ENCODE measurements at places on chromosomes 1 and 21.

DNA sequence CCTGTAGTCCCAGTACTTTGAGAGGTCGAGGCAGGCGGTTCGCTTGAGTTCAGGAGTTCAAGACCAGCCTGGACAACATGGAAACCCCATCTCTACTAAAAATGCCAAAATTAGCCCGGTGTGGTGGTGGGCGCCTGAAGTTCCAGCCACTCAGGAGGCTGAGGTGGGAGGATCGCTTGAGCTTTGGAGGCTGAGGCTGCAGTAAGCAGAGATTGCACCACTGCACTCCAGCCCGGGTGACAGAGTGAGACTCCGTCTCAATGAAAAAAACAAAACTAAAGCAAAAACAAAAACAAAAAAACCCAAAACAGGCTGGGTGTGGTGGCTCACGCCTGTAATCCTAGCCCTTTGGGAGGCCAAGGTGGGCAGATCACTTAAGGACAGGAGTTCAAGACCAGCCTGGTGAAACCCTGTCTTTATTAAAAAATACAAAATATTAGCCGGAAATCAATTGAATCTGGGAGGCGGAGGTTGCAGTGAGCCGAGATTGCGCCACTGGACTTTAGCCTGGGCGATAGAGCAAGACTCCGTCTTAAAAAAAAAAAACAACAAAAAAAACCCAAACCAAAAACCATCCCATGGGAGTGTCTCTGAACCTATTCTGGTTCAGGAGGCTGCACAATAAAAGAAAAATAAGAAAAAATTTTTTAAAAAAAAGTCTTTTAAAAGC, 1.7 kb upstream of the CGN start:
- no peak for DNase-seq

DNA sequence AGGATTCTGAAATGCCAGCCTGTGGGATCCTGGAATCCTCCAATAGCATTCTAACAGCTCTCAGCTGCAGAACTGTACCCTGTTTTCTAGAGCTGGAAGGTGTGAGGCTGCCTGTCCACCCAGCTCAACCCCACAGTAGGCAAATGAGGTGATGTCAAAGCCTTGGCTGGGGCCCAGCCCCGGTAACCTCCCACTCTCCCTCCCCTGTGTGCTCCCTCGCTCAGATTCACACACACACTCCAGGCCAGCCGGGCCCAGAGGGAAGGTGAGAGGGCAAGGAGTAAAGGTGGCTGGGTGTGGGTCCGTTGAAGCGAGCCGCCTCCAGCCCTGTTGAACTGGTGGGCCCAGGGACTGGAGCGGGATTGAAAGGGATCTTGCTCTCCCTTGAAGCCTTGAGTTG, at the start of gene BSND:
Gene BSND (plus strand): TSS at position 257 of the 400 bp plus-strand sequence. CDS start 254 bp downstream, outside the sequence.
- no peak for DNase-seq

- DNase-seq: no peak
These were observed 69.2 kb upstream of the ERG start for GRCh38 chr21:38567335-38567969.

DNA sequence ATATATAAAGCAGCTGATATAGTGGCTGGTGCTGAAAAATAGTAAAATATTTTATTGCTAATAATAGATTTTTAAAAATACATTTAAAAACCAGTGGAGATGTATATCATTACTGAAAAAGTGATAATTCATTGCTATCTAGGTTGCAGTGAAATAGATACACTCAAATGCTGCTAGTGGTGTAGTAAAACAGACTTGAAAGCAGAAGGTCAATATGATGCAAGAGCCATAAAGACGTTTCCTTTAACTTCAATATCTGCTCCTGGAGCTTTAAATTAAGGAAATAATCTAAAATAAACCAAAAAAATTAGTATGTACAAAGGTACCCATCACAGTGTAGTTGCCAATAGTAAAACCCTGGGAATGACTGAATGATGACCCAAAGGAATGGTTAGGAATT, 26.2 kb downstream of the RHEX start:
- DNase-seq: no peak

- DNase-seq: no peak
These were observed 70.3 kb upstream of the TINAGL1 start for GRCh38 chr1:31505911-31506497.

DNA sequence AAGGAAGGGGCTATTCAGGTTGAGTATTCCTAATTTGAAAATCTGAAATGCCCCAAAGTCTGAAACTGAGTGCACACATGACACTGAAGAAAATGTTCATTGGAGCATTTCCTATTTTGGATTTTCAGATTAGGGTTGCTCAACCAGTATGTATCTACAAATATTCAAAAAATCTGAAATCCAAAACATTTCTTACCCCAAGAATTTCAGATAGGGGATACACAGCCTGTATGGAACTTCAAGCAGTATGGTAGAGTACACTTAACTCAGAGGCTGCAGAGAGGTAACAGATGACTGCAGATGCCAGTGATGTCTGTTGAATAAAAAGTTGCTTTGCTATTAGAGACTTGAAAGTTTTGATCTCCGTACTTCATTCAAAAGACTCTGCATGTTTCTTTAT, 19.0 kb downstream of the YTHDF2 start:
- DNase-seq: no peak

- no peak for DNase-seq
These were observed 20.5 kb upstream of the BCL10 start for GRCh38 chr1:85296980-85297379.

Measured in stimulated activated CD8-positive, alpha-beta memory T cell treated with anti-CD3 and anti-CD28 coated beads, Interleukin-7, amount 100 ng/mL, for 1 hour (primary cell).